Bone marrow (tissue), 2 donors: ENCODE measurements at places on chromosomes 2 and 18.

GRCh38 chr2:73172963-73173362, 29.4 kb upstream of the NOTO start:
- DNase-seq: no peak

GRCh38 chr2:218745160-218745558, 34.5 kb downstream of the TTLL4 start:
- DNase-seq: peak; percentile 33

- DNase-seq: no peak
These were observed 1.1 kb downstream of the AGFG1 start for GRCh38 chr2:227473122-227473461.

GRCh38 chr18:21289827-21290226, 47.8 kb downstream of the GREB1L start:
- DNase-seq: no peak

DNA sequence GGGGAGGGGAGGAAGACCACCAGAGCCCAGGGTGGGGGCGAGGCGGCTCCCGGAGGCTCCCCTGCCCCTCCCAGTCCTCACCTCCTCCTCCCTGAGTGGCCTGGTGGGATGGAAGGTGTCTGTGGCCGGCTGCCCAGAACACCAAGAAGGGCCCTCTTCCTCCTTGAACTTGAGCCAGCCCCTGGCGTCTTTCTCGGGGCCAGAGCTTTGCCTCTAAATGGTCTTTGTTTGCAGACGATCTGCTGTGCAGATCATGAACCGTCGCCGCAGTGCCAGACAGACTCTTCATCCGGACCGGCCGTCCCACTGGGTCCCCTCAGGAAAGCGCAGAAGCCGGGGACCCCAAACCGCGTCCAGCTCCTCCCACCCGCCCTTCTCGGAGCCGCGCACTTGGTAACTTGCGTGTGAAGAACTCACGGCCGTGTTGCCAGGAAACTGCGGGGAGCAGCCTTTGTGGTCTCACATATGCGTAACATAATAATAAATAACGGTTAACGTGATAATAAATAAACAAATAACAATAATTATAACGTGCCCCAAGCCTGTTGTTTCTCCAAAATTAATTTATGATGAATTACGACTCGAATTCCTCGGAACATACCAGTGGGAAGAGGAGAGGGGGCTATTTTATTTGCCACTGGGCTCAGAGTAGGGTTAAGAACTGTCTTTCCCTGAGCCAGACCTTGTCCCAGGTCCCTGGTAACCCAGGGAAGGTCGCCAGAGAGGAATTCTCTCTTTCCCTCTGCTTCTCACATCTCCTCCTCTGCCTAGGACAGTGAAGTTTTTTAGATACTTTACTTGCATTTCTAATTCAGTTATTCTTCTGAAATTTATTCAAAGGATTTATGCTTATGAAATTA, 41.0 kb downstream of the PTGR3 start:
- no peak for DNase-seq

DNA sequence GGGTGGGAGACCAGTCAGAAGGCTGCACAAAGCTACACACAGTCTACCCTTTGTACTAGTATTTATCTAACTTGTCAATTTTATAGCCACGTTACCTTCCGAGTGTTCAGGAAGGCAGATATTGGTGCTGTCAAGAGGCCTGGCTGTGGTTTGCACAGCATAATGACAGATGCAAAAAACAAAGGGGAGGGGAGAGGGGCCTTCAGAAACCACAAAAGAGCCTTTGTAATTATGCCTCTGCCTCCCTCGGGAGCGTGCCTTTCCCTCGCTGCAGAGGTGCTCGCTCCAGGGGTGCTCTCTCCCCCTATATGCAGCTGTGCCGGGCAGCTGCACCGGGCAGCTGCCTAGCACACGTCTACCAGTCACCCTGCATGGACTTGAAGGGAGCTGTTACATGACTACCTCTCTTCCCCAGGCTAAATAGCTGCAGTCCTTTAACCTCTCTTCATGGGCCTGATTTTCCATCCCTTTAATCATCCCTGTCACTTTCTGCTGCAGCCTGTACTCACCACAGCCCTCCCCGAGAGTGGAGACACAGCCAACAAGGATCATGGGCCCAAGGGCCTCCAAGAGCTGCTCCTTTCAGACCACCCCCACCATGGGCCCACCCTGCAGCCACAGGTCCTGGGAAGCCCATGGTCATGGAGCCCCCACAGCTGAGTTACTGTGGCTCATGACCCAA, 168.4 kb upstream of the PKDCC start:
- no peak for DNase-seq

GRCh38 chr2:173978447-173978846, 13.3 kb upstream of the SP3 start:
- DNase-seq: no peak

DNA sequence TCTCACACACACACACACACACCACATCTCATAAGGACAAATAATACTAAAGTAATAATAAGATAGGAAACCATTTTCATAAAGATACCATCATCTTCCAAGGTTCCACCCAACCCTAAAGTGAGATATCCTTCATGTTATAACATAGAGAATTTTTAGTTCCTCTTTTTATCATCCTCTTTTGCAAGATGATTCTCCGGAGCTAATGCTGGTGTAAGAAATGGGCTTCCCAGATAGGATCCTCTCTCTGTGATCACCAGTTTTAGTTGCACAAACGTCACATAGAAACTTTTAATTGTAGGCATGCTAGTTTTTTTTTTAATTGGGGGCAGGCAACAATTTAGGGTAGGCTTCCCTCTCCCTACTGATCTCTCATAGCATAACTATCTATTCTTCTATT, 49.6 kb downstream of the ARHGAP25 start:
- DNase-seq: peak; percentile 56
